AG10803 (cell line): ENCODE measurements at places on chromosomes 12 and 14.

DNA sequence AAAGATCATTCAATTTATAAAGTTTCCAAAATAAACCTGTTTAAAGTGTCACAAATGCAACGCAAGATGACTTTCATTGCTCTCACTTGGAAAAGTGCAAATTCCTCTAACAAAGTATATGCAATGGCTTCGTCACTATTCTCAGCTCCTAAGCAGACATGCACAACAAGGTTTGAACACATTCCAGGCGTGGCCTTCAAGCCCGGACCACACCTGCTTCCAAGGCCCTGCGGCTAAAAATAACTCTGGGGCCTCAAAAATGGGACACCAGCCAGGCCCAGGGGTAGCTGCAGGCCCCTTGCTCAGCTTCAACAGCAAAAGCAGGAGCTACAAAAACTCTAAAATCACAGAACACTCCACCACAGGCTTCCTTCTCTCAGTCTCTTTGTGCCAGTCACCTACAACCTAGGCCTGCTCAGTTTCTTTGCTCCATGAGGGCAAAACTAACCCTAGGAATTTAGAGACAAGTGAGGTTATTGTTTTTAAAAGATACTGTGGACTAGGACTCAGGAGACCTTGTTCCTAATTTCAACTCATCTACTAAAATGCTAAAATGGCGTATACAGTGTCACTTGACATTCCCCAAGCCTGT lies 29.3 kb downstream of the DUSP16 start:
- no peak for DNase-seq

DNA sequence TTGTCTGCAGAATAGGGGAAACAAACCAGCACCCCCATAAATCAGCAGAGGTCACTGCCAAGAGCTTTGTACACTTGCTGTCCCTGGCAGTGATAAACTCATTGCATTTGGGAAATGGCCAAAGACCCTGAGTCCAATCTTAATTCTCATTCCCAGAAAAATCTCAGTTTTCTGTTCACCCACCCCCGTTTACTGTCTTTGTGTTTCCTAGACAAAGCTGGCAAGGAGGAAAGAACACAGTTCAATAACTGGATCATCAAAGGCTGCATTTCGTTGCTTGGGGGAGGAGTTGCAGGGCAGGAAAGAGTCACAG lies 365.1 kb downstream of the DPF3 start:
- DNase-seq, result no peak

DNA sequence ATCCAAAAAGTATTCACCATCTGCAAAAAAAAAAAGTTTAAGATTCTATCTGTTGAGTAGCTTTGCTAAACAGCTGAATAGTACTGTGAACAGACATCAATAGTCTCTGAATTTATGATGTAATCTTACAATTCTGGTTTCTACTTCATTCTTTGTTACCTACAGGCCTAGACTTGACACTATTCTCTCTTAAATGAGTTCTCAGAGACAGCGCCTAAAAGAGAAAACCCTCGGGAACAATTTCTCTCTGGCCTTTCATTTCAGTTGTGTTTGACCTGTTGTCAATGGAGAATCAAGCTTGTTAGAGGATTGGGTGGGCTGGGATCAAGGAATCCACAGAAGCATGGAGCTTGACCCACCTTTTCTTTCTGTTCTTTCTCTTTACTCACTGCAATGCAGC lies 5.9 kb upstream of the TWF1 start:
- no peak for DNase-seq

GRCh38 chr12:112810235-112810917 lies 18.8 kb downstream of the RPH3A start:
- DNase-seq, result no peak

GRCh38 chr14:77612011-77612620 lies 4.3 kb downstream of the SPTLC2 start:
- peak; percentile 66 for DNase-seq

GRCh38 chr12:14825256-14825655 lies 11.3 kb upstream of the SMCO3 start:
- DNase-seq, result no peak

DNA sequence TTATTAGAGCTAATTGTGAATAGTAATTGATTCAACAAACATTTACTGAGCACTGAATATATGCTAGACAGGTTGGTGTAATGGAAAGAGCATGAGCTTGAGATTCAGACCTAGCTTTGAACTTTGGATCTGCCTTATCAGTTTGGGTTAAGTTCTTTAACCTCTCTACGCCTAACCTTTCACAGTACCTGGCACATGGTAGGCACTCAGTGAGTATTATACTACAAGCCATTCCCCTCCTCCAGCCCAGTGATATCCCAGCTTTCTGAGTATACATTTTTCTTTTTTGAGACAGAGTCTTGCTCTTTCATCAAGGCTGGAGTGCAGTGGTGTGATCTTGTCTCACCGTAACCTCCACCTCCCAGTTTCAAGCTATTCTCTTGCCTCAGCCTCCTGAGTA lies 32.0 kb downstream of the FAM177A1 start:
- no peak for DNase-seq
